Thoracic aorta (tissue), 2 donors: ENCODE measurements at places on chromosomes 2 and 18. TPM values are rescaled to one million over a fixed set of nuclear protein-coding genes. Genes with fewer than 3 reads are reported as not detected.
A peak's percentile ranks its signal among the peaks of the same experiment; 100 is the strongest.

GRCh38 chr2:85449214-85449588 lies 30.7 kb downstream of the SH2D6 start:
- H3K36me3 ChIP-seq: no peaks in the 10 kb centered on the region
- no peaks in the 10 kb centered on the region for H3K27me3 ChIP-seq
- peaks cover 12% of the 10 kb centered on the region for H3K4me1 ChIP-seq
- H3K27ac ChIP-seq: no peak overlapping the region
- H3K4me3 ChIP-seq: no peak overlapping the region

DNA sequence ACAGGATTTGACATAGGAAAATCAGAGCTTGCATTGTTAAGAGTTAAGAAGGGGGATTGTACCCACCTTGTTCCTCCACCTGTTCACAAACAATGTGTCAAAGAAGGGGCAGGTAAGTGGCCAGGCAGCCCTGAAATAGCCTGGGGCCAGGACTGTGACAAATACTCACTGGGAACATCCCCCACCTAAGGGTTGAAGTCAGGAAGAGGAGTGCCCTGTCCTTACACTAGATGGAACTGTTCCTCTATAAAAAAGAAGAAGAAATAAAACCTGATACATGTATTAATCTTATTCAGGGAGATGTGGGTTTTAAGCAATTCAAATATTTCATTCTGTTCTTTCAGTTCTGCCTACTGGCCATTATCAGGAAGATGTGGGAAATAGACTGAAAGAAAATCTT lies 41.9 kb downstream of the TACR1 start:
- H3K4me1 ChIP-seq: peaks cover 8% of the 10 kb centered on the region
- DNase-seq: no peak
- no peaks in the 10 kb centered on the region for H3K36me3 ChIP-seq
- no peak overlapping the region for H3K27ac ChIP-seq
- no peak overlapping the region for H3K4me3 ChIP-seq

The IL36G gene
- total RNA-seq: not detected

- H3K27ac ChIP-seq: no peak overlapping the region
- H3K36me3 ChIP-seq: no peaks in the 10 kb centered on the region
- no peaks in the 10 kb centered on the region for H3K27me3 ChIP-seq
- H3K4me1 ChIP-seq: peaks cover 8% of the 10 kb centered on the region
Measured at GRCh38 chr2:219300022-219300421, 9.2 kb downstream of the PTPRN start.

The CYTIP gene
- total RNA-seq: 4.5 TPM

GRCh38 chr18:21307578-21307977 lies 65.5 kb downstream of the GREB1L start:
- H3K27ac ChIP-seq: no peak overlapping the region
- no peak for DNase-seq
- no peaks in the 10 kb centered on the region for H3K4me1 ChIP-seq
- H3K36me3 ChIP-seq: no peaks in the 10 kb centered on the region

GRCh38 chr2:40372283-40372985 lies 79.5 kb downstream of the SLC8A1 start:
- H3K27ac ChIP-seq: peak overlapping the region; percentile 3
- no peak for DNase-seq
- no peak overlapping the region for H3K4me3 ChIP-seq
